ENCODE measurements at places on chromosomes 6 and 20.

GRCh38 chr20:18267815-18268214 lies 20.5 kb upstream of the ZNF133 start:
- no peak for DNase-seq

GRCh38 chr6:21078497-21078896 lies 515.1 kb upstream of the SOX4 start:
- no peak for DNase-seq

- no peak for DNase-seq
Measured at GRCh38 chr6:22327881-22328280, 31.0 kb upstream of the PRL start.

DNA sequence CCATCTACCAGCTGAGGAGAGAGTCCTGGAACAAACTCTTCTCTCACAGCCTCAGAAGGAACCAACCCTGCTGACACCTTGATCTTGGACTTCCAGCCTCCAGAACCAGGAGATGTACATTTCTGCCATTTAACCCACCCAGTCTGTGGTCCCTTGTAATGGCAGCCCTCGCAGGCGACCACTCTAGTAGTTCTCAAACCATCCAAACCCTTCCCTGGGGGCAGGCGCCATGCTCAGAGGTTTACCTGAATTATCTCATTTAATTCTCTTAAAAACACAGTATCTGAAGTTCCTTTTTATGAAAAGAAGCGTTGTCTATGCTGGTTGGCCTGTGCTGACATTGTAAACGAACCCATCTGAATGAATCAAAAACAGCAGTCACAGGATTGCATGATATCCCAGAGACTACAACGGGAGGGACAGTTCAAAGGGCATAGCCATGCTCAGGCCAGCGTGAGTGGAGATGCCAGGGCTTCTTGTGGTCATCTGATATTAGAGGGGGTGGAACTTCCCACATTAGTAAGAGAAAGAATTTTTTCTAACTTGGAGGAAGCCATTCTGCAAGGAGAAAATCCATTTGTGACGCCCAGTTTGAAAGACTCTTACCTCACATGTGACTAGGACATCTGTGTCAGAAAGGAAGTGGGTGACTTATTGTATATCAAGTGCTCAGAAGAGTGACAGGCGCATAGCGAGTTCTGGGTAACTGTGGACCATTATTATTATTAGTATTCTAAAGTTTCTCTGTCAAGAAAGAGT lies 17.2 kb upstream of the TAGAP start:
- DNase-seq: no peak

GRCh38 chr20:535958-536357 lies 7.6 kb downstream of the CSNK2A1 start:
- DNase-seq: no peak

DNA sequence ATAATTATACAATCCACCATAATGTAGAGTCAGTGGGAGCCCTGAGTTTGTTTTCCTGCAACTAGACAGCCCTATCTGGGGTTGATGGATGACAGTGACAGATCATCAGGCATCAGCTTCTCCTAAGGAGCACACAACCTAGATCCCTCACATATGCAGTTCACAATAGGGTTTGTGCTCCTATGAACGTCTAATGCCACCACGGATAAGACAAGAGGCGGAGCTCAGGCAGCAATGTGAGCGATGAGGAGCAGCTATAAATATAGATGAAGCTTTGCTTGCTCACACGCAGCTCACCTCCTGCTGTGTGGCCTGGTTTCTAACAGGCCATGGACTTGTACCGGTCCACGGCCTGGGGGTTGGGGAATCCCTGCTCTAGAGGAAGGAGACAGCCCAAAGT lies 25.9 kb downstream of the EDEM2 start:
- no peak for DNase-seq
